ENCODE measurements at places on chromosomes 7 and 10.
A peak's percentile ranks its signal among the peaks of the same experiment; 100 is the strongest.

GRCh38 chr10:112168733-112169132, 14.8 kb downstream of the GPAM start:
- no peak for DNase-seq

DNA sequence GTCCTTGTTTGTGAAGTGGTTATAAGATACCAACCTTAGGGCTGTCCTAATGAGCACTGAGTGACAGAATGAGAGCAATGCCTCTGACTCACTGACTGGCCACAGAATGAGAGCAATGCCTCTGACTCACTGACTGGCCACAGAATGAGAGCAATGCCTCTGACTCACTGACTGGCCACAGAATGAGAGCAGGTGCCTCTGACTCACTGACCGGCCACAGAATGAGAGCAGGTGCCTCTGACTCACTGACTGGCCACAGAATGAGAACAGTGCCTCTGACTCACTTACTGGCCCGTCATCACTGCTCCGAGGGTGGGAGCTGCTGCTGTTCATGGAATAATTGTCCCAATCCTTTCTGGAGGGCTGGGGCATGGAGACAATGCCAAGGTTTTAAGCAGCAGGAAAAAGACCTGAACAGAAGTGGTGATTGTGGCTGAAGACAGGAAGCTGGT, 265.2 kb upstream of the PPP2R2D start:
- DNase-seq = peak; percentile 84

- no peak for DNase-seq
Measured at GRCh38 chr10:35463878-35464277, 127.6 kb downstream of the CCNY start.

DNA sequence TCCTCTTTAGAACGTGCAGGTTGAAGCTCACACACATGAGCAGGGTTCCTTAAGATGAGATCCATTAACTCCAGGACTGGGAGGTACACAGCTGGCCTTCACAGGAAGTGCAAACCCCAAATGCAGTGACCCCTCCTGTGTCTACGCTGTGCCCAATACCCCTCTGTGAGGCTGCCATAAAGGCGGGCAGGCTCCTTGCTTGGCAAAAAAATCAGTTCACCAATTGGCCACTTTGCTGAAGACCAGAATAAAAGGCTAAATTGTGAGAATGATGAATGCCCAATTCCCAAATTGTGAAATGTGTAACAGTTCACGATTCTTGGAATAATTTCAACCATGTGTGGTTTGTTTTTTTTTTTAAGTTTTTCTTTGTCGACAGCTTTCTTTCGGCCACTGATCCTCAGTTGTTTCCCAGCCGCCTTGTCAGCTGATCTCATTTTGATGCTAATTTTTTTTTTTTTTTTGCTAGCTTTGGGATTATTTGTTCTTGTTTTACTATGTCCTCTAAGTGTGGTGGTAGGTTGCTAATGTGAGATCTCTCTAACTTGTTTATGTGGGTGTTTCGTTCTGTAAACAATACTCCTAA, 101.9 kb upstream of the PRSS58 start:
- DNase-seq = no peak

DNA sequence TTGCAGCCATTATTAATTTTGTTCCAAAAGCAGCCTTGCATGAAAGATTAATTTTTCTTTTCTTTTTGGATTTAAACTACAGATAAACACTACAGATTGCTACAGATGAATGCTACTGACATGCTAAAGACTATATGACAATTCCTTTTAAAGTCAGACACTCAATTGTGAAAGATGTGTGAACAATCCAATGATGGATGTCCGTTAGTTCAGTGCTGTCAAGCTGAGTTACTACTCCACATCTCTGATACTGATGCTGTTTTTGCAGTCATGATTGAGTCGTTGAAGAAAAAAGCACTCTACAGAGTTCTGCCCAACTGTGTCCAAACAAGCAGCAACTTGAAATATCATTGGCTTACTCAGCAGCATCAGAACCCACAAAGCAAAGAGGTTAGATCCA, 146.8 kb downstream of the OTUD1 start:
- no peak for DNase-seq

DNA sequence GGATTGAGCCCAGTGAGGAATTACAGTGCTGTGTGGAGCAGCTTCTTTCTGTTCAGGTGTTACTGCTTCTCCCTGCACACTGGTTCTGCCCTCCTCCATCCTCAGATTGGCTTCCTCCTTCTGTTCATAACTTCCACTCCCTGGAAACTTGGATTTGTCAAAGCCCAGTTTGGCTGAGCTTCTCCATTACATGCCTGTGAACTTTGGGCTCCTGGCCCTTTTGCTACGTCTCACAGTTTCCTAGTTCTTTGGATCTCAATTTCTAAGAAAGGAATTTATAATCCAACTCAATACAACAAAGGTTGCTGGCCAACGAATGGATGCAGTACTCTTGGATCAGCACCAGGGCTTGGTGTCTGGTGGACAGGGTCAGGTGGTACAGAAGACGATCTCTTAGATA, 318.1 kb downstream of the RPS24 start:
- no peak for DNase-seq

DNA sequence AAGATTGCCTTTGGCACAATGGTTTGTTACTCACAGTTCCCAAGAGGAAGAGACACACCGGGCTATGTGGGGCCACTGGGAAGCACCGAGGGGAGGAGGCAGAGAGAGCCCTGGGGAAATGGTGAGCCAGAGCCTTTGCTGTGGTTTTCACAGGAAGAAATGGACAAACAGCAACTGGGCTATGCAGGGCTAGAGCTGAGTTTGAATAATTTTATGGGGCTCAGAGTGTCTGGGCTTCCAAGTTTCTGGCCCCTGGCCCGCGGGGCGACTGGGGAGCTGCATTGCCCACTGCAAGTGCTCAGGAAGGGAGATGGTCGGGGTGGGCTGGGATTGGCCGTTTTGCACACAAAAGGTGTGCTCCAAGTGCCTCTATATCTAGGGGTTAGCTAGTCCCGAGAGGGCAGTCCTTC, 92.6 kb downstream of the CHST15 start:
- peak; percentile 42 for DNase-seq

DNA sequence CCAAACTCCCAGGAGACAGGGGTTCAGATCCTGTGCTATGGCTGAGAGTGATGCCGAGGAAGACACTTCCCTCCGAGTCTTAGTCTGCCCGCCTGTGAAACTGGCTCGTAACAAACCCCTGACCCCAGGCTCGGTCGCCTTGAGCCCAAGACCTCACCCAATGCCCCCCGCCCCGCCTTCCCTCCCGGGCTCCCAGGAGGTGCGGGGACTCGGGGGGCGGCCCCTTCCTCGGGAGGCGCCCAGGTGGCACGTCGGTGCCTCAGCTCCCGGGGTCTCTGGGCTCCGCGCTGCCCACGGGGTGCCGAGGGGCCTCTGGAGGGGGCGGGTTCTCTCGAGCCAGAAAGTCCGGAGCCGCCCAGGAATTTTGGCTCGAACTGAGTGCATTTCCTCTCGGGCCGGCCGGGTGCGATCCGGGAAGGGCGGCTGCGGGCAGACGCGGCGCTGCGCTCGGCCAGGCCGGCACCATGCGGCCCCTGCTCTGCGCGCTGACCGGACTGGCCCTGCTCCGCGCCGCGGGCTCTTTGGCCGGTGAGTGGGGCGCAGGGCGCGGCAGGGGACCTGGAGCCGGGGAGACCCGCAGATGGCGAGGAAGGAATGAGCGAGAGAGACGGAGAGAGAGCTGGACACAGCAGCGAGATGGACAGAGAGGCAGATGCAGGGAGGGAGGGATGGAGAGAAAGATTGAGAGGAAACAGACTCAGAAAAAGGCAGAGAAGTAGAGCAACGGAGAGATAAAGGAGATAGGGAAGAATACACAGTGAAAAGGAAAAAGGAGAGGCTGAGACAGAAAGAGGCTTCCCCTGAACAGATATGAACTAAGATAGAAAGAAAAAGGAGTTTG, at the start of gene PLAC9:
PLAC9 (plus strand) TSS at position 432 of the 841 bp plus-strand sequence; CDS start at position 465, 33 bp downstream.
- peak; percentile 75 for DNase-seq

GRCh38 chr10:9895453-9895852, 1122.2 kb upstream of the CELF2 start:
- no peak for DNase-seq

DNA sequence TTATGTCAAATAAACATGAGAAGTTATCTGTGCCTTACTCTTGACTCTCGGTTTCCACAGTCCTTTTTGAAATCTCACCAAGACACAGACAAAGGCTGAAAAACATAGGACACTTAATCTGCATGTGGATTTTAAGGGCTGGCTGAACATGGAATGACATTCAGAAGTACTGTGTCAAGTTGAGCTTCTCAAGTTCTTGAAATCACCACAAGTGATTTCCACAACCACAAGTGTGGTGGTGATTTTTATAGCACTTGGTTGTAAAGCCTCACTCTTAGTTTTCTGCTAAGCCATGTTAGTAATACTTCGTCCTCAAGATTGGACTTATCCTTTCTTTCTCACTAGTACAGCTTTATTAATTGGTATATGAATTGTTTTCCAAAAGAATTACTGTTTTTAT, 29.6 kb downstream of the FOXP2 start:
- no peak for DNase-seq

DNA sequence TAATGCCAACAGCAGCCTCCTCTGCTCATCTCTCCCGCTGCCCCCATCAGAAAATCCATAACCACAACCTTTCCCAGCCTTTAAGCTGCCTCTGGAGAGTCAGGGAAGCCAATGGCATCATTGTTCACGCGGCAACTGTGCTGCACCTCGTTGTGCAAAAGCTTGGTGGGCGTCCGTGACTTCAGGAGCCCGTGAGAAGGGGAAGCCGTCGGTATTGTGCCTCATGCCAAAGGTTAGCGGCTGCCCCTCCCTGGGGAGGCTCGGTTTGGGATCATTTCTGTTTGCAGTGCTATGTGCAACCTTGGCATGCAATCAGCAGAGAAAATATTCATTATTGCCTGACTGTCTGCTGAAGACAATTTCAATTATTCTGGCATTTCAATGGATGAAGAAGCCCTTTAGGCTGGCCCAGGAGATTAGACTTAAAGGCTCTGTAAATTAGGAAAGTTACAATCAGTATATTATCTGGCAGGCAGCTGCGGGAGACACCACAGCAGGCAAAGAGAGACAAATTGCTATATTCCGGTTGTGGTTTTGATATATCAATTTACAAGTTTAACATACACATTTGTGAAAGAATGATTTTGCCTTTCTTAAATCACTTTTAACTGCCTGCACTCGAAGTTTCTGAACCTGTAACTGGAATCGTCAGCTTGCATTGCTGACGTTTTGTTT, 244.5 kb downstream of the GATA3 start:
- no peak for DNase-seq

DNA sequence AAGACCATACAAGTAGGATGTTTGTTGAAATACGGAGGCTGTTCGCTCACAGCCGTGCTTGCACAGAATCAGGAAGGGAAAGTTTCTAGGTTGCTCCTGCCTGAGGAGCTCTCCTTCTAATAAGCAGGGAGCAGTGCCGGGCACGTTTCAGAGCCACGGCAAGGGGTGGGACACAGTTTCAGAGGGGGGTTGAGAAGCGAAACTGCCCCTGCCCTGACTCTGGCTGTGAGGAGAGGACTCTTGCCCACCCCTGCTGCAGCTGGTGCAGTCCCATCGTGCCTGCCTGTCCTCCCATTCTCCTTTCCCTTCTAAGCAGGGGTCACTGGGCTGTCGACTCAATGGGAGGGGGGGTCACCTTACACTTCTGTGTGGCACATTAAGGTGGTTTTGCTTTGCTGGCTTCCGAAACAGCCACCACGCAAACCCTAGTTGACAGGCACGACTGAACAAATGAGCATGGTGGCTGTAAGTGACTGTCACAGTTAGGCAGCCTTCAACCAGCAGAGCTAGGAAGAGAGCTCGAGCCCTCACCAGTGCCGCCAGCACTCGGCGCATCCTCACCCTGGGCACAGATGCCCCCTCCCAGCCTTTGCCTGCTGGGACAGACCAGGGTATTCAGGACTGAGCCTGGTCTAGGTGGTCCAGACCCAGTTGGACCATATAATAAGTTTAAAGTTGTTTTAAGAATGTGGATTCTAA, 37.5 kb downstream of the ZNF467 start:
- no peak for DNase-seq

DNA sequence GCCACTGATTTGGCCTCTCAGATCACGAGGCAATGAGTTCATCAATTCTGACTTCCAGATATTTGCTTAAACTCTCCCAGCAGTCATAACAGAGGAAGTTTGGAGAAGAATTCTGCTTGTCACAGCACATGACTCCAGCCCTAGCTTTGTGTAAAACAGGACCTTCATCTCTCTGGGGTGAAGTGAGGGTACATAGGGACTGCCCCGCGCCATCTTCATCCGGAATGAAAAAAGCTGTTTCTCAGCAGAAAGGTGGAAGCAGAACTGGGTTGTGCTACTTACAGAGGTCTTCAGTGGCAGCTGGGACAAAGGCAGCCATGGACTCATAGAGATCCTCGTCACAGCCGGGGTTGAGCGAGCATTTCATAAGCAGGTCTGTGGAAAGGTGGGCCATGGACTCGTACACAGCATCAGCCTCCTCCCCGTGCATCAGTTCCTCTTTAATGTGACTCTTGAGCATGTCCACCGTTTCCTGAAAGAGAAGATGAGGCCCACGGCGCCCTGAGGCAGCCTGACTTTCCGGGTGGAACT, 58.4 kb upstream of the TM9SF3 start:
- peak; percentile 45 for DNase-seq

DNA sequence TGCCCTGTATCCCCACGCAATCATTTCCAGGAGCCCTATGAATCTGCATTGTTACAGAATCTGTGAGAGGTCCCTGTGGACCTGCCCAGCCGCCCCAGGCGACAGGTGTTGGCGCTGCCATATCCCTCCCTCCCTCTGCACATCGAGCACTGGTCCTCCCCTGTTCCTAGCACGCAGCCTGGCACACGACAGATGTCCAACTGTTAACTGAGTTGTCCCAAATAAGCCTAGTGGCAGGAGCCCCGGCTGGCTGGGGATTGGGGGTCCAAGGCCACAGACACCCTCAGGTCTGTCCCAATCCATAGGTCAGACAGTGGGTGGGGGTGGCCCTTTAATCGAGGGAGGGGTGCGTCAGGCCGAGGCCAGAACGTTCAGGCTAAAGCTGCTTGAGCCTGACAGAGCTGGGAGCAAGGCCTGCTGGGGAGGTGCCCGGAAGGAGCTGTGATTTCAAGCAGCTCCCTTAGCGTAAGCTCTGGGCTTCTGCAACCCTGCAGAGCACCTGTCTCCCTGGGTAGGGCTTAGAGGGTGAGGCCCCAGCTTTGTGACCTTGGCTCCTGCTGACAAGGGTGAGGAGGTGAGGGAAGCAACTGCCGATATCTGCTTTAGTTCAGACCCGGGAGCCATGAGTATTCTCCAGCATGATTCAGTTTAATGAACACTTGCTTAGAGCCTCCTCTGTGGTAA, 40.1 kb downstream of the ADRA2A start:
- peak; percentile 49 for DNase-seq

DNA sequence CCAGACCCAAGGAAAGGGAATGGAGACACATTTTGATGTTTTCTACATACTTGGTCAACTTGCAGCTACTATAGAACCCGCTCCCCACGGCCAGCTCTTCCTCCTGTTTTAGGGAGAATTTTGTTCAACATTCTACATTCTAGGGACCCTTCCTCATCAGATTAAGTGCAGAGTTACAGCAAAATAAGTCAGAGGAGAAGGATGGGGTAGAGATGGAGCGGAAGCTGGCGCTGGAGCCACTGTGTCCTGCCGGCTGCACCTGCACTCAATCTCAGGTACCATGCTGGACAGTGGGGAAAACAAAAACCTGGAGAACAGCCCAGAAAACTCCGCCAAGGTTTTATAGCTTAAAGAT, 79.4 kb upstream of the EN2 start:
- no peak for DNase-seq
